ENCODE measurements at places on chromosomes 12 and 14.

DNA sequence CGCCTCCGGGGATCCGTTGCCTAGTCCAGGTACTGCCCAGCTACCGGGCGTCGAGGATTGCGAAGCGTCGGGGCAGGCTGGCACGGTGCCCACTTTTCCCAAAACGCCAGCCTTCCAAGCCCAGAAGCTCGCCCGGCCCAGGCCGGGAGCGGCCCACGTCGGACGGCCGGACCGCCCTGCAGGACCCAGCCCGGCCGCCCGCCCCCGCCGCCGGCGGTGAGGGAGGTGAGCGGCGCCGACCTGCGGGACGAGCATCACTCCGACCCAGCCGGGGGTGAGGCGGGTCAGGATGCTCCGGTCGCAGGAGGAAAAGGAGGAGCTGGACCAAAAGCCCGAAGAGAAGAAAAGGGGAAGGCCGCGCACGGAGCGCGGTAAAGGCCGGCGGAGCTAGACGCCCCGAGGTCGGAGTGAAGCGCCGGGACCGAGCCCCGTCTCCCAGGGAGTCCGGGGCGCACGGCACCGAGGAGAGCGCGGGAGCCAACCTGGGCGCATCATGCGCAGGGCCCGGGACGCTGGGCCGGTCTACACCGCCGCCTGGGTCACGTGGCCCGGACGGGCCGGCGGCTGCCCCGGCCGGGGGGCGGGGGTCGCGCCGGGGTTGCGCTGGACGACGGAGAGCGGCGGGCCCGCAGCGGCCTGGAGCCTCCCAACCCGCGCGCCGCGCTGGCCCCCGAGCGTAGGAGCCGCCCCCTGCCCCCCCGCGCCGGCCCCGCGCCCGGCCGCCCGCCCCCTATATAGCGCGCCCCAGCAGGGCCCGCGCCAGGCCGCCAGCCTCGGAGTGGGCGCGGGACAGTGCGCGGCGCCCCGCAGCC lies at the start of gene AQP5:
Gene AQP5 (plus strand): TSS at position 762 of the 812 bp plus-strand sequence. CDS start 146 bp downstream, outside the sequence.
- DNase-seq = no peak

DNA sequence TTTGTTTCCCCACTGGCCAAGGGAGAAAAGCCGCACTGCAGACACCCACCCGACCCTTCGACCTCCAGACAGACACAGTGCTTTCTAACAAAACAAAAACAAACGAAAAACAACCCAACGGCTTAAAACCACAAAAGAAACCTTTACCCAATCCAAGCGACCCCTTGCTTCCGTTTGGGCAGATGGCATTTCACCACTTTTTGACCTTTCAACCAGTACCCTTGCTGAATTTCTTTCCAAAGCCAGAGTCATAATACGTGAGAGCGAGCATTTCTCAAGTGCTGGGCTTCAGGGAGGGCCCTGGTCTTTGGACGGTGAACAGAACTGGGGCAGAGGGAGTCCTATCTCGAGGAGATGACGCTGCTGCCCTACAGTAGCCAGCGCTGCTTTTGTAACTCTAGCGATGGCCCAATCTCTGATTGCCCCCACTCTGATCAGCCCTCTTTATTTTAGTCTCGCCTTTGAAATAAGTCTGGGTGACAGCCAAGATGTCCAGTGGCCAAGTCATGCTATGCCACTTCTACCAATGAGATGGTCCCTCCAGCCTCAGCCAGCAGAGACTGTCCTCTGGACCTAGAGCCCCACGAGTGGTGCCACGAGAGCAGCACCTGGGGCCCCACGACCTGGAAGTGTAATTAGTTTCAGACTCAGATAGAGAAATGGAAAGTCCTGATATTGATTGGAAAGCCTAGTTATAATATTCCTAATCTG lies 21.9 kb upstream of the ADIPOR2 start:
- no peak for DNase-seq

GRCh38 chr14:34234258-34234657 lies 227.8 kb downstream of the SPTSSA start:
- no peak for DNase-seq

DNA sequence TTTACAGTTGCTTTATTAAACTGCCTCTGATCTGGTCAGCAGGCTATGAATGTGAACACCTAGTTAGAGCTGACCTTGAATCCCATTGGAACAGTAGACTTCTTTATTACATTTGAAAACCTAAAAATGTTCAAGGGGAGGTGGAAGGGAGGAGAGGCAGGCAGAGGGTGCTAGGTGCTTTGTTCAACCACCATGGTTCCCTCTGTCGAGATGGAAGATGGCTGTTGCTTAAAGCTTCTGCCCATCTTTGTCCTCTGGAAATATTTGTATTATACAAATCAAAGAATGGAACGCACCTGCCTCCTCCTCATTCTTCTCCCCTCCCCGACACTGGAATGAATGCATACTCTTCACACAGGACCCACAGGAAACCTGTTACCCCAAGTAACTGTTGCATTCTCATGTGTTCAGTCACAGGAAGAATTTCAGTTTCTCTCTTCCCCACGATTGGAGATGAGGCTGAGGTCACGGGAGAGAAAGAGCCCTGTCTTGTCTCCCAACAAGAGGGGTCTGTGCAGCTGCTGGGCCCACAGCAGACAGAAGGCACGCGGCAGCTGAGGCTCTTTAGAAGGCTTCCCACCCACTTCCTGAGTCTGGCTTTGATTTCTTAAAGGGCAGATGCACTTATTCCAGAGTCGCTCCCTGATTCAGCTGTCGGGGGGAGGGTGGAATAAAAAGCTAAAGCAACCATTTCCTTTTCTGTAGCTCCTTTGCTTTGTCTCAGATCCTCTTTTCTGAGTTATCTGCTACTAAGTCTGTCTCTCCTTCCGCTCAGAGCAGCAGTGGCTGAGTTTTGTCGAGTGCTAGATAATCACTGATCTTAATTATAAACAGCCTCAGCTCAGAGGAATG lies 217.9 kb upstream of the BTG1 start:
- DNase-seq = peak; percentile 17

DNA sequence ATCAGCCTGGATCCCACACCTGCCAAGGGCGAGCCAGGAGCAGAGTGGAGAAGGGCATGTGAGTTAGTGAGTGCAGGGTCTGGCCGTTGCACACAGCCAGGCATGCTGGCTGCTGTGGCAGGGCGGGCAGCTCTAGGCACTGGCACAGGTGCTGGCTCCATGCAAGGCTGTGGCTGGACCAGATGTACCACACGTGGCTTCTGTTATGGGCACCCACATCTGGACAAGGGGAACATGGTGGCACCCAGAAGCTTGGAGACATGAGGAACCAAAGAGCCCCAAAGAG lies 20.1 kb downstream of the SERPINA3 start:
- no peak for DNase-seq

- no peak for DNase-seq
Measured at GRCh38 chr12:120230326-120230973, 29.5 kb upstream of the RPLP0 start.

DNA sequence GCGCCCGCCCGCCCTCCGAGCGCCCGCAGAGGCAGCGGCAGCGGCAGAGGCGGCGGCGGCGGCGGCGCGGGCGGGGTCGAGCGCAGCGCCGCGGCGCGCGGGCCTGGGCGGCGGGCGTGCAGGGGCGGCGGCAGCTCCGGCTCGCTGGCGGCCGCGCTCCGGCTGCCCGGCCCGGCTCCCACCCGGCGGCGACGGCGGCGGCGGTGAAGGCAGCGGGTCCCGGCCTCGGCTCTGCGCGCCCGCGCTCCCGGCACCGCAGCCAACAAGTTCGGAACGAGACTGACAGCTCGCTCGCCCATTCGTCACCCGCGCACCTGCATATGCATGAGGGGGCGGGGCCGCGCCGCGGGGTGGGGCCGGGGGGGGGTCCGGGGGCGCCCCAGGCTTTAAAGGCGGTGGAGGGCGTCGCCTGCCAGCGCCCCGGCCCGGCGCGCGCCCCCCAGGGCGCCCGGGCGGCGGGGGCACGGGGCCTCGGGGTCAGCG lies at the start of gene JAG2:
Gene JAG2 (minus strand): TSS at position 281 of the 483 bp plus-strand sequence. CDS start 356 bp downstream, outside the sequence.
- DNase-seq = no peak

GRCh38 chr14:60636879-60637478 lies 12.3 kb downstream of the SIX1 start:
- no peak for DNase-seq

GRCh38 chr12:28578833-28579252 lies 388.6 kb downstream of the CCDC91 start:
- DNase-seq = no peak

DNA sequence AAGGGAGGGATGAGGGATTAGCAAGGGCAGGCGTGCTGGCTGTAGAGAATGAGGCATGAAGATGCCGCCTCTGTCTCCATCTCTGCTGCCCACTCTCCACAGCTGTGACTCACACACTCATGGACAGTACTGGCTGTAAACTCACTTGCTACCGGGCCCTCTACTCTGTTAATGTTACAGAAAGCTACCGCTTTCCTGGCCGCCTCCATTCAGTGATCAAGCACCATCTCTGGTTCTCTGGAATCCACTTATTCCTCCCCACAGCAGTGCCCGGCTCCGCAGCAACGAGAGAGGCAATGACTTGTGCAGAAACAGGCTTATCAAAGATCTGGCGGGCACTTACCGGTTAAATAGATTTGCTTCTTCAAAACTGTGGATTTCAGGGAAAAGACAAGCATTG lies 34.8 kb downstream of the AMN start:
- DNase-seq = no peak

DNA sequence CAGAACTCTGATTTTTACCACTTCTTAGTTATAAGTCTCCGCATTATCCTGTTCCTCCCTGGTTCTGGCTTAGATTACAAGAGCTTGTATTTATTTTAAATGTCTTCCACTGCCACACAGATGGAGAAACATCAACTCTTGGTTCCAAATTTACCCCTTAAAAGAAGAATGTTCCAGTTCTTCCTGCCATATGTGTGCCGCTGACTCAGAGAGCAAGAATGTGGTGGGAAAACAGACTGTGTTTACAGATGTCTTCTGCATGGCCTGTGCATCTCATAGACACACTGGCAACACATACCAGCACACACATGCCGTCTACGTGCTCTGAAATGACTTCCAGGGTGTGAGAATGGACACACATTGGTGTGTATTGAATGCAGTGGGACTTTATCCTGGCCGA lies 383.0 kb downstream of the LRIG3 start:
- no peak for DNase-seq

DNA sequence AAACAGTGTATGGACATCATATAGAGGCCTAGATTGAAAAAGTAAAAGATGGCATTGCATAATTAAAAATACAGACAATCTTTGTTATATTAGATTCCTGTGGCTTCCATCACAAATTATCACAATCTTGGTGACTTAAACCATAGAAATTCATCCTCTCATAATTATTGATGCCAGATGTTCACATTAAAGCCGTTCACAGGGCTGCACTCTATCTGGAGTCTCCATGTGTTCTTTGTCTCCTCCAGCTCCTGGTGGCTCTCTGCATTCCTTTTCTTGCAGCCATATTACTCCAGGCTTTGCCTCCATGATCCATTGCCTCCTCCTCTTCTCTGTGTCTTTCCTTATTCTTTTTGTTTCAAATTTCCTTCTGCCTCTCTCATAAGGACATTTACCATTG lies 875.7 kb upstream of the USP15 start:
- no peak for DNase-seq

DNA sequence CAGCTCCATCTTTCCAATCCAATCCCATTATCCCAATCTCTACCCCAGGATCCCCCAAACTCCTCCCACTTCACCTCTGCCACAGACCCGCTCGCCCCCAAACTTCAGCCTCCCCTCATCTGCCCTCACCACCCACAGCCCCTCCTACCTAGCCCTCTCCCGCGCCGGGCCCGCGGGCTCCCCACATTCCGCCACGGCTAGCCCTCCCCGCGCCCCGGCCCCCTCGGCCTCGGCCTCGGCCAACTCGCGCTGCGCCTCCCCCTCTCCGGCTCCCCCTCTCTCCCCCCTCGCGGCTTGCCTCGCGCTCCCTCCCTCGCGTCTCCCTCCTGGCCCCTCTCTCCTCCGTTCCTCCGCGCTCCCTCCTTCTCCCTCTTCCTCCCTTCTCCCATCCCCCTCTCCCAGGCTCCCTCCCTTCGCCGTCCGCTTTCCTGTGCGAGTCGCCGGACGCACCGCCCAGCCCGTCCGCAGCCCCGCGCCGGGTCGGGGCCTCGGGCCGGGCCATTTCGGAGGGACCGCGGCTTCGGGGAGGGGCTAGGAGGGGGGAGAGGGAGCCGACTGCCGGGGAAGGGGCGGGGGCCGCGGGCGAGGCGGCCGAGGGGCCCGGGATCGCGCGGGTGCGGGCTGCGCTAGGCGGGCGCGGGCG lies at the start of gene ATN1:
Gene ATN1 (plus strand): TSS at position 581 of the 643 bp plus-strand sequence. CDS start 6,043 bp downstream, outside the sequence.
- peak; percentile 28 for DNase-seq

DNA sequence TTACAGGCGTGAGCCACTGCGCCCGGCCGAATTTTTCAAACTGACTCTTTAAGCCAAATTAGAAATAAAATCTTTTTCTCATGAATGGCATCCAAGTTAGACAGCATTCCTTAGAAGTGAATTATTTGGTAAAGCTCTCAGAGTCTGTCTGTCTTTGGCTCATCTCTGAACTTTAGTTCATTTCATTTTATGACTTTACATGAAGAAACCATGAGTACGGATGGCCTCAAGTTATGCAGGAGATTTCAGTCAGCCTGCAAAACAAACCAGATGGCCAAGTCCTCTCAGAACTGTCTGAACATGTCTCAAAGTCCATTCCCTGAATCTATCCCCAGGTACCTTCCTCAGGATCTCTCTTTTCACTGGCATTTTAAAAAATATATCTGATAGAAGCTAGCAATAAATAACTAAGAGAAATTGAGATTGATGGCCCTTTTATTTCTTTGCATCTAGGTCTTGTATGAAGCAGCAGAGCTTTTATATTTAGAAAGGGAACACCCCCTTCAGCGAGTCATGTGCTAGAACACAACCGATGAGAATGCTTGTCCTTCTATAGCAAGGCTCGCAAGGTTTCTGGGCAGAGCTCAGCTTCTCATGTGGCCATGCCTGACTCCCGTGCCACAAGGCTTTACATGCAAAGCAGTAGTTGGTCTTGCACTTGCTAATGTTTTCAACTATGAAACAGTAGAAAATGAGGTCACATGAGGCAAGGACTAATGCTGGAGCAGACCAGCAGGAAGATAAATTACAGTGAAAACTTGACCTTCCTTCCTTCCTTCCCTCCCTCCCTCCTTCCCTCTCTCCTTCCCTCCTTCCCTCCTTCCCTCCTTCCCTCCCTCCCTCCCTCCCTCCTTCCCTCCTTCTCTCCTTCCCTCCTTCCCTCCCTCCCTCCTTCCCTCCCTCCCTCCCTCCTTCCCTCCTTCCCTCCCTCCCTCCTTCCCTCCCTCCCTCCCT lies 125.0 kb downstream of the AKAP6 start:
- DNase-seq = no peak

DNA sequence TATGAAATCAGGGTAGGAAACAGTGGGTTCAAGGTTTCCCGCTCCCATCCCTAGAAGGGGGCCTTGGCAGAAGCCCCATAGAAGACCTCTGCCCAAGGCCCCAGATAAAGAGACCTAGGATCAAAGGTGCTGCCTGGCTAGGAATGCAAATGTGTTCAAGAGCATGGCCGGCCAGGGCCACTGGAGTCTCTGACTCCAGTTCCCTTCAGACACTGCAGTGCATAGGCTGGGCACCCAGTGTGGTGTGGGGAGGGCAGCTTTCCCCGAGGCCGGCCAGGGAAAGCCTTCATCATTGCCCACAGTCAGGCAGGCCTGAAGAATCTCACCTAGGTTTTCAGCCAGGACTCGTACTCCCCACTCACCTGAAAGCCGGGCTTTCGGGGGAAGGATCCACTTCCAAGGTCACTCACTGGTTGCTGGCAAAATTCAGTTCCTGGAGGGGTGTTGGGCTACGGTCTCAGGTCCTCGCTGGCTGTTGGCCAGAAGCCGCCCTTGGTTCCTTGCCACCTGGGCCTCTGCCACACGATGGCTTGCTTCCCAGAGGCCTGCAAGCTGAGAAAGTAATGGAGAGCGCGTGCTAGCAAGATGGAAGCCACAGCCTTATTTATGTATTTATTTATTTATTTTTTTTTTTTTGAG lies 9.7 kb upstream of the PEBP1 start:
- DNase-seq = no peak

- DNase-seq = peak; percentile 14
Measured at GRCh38 chr12:124388679-124389137, 93.8 kb downstream of the RFLNA start.

- no peak for DNase-seq
Measured at GRCh38 chr14:21486640-21487087, 9.7 kb downstream of the TOX4 start.
